ENCODE measurements at places on chromosomes 5 and 9. TPM values are rescaled to one million over a fixed set of nuclear protein-coding genes. Genes with fewer than 3 reads are reported as not detected.

Gene CTSL
- total RNA-seq = 406 TPM

Gene SNCB
- total RNA-seq = not detected

Gene GARNL3
- total RNA-seq = not detected

Gene OGN
- total RNA-seq = under 0.01 TPM

Gene LHX3
- total RNA-seq = not detected

Gene SPATA31A3
- not detected for total RNA-seq

Gene SLC35D2
- total RNA-seq = 20.2 TPM

Gene SLC46A2
- not detected for total RNA-seq

Gene PCDHB14
- under 0.01 TPM for total RNA-seq

Gene ANKRD31
- not detected for total RNA-seq

Gene PCA3
- not detected for total RNA-seq

Gene FOXD1
- total RNA-seq = 0.53 TPM

Gene CXXC5
- 15.6 TPM for total RNA-seq

Gene PRDM9
- not detected for total RNA-seq

Gene FOXI1
- not detected for total RNA-seq

Gene MATR3
- total RNA-seq = 199 TPM

Gene SLC36A3
- not detected for total RNA-seq

Gene PCDHB15
- total RNA-seq = 0.35 TPM
